Activated T-helper 17 cell treated with anti-CD3 and anti-CD28 coated beads, Interleukin-2, amount 50 U/mL, for 72 hours (primary cell): ENCODE measurements at places on chromosomes 6 and 20. TPM values are rescaled to one million over a fixed set of nuclear protein-coding genes. Genes with fewer than 3 reads are reported as not detected.
A peak's percentile ranks its signal among the peaks of the same experiment; 100 is the strongest.

DNA sequence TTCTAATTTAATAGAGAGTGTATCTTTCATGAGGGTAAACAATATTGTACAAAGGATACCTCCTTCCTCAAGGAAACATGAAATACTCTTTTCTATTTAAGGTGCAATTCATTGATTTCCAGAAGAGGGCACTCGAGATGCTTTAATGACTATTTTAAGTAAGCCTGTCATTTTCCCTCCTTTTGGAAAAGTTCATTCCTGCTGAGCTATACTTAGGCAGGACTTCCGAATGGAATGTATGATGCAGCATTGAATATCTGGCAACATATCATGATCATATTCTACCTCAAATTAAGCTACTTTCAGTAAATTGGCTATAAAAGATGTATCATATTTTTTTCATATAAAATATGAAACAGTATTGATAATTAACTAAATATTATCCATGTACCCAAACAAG lies 5.0 kb downstream of the DST start:
- ATAC-seq, result no peak

Gene TMEM217
- 3.5 TPM for total RNA-seq

Gene GHRH
- not detected for total RNA-seq

- peak; percentile 67 for ATAC-seq
Observed at GRCh38 chr6:21163110-21163837, 430.3 kb upstream of the SOX4 start.

GRCh38 chr20:12255461-12255970 lies 337.8 kb downstream of the BTBD3 start:
- ATAC-seq, result no peak

Gene SOX18
- 0.22 TPM for total RNA-seq

Gene CST1
- not detected for total RNA-seq

DNA sequence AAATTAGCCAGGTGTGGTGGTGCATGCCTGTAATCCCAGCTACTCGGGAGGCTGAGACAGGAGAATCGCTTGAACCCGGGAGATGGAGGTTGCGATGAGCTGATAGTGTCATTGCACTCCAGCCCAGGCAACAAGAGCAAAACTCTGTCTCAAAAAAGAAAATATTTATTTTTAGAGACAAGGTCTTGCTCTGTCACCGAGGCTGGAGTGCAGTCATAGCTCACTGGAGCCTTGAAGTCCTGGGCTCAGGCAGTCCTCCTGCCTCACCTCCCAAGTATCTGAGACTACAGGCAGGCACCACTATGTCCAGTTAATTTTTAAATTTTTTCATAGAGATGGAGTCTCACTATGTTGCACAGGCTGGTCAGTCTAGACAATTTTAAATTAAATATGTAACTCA lies 16.2 kb upstream of the CEBPB start:
- ATAC-seq, result no peak

Gene GSTA2
- total RNA-seq, result not detected

GRCh38 chr6:85396159-85396808 lies 53.6 kb upstream of the NT5E start:
- ATAC-seq, result no peak

Gene SLC35F1
- 0.16 TPM for total RNA-seq

DNA sequence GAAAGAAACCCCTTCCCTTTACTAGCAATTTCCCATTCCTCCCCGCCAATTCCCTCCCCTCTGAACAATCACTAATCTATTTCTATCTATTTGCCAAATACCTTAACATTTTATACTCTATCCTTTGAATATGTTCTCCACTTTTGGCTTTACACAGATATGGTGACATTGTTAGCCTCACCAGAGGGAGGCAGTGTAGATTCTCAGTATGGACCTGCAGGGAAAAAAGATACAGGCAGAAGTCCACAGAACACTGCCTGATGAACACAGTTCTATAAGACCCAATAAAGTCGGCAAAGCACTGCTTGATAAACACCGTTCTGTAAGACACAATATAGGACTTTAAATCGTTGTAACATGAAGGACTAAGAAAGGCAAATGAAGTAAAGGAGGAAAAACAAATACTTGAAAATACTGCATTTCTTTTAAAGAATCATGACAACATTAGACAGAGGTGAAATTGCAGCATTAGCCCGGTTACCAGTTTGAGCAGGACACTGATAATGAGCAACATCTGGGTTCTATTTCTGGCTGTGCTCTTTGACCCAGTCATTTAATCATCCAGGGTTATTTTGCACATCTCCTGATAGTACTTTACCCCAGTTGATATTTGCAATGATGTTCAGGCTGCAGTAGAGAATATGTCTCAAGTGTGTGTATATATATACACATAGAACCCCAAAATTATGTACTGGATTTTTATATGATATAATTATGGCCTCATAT lies 296.8 kb downstream of the UTRN start:
- no peak for ATAC-seq

GRCh38 chr6:154241581-154241980 lies 115.0 kb downstream of the IPCEF1 start:
- ATAC-seq, result no peak

Gene REM1
- not detected for total RNA-seq

GRCh38 chr20:23795526-23795925 lies 31.0 kb downstream of the CST2 start:
- ATAC-seq, result no peak

Gene SAPCD1
- total RNA-seq, result 18.9 TPM

DNA sequence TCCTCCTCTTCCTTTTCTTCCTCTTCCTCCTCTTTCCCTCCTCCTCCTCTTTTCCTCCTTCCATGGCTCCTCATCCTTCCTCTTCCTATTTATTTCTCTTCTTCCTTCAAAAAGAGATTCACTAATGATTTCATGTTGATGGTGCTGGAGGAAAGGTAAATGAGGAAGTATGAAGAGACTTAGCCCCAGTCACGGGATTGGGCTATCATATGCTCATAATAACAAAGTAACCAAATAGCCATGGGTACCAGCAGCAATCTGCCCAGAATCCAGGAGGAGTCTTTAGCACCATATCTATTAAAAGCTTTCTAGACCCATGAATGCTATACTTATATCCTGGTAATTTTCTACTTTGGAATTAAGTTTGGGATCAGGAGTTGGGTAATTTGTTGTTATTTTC lies 910.9 kb upstream of the MAP3K7 start:
- ATAC-seq, result no peak

DNA sequence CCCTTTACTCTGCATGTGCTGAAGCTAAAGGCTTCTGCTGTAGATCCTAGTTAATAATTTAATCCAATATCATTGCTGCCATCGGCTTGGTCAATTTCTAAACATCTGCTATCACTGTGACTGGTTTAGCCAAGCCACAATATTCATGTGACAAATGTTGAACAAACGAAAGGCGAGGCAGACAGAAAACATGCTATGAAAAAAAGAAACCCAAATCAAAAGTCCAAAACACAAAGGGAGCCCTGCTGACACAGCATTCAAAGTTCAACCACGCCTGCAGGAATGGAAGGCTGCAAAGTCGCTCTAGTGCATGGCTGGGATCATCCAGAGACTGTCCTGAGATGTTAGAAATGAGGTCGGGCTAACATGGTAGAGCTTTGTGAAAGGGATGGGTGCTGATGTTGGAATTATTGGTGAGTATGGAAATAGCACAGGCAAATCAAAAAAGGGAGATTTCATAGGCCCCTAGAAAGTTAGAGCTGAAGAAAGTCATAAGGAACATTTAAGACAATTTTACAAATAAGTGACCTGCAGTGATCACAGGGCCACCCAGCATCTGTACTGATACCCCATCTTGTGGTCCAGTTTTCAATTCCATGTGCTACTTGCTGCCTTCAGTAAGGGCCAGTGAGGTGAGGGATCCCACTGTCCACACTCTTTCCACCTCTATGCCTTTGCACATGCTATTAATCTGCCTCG lies 8.8 kb upstream of the NHSL1 start:
- ATAC-seq, result no peak

Gene MRAP2
- not detected for total RNA-seq

DNA sequence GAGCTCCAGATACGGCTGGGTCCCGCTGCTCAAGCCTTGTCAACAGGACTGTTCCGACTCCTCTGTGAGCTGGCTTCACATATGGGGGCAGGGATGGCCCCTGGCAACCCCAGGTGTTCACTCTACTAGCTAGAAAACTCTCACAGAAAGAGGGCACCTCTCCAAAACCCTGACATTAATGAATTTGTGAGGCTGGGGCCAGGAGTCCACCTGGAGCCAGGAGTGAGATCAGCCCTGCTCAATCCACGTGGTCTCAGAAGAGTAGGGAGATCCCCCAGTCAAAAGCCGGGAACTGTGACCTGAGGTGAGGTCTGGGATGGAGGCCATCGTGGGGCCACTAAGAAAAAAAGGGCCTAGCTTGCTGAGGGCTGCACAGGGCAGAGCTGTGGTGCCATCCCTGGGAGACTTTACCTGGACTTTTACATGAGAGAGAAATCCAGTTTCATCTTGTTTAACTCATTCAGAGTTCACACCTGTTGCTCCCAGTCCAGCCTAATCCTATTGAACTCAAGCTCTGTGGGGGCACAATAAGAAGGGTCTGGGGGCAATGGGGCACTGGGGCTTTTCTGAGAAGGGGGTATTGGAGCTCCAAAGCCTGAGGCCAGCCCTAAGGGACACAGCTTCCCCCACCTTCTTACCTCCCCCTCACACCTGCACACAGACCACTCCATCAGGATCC lies 144.3 kb upstream of the MLN start:
- ATAC-seq, result no peak

DNA sequence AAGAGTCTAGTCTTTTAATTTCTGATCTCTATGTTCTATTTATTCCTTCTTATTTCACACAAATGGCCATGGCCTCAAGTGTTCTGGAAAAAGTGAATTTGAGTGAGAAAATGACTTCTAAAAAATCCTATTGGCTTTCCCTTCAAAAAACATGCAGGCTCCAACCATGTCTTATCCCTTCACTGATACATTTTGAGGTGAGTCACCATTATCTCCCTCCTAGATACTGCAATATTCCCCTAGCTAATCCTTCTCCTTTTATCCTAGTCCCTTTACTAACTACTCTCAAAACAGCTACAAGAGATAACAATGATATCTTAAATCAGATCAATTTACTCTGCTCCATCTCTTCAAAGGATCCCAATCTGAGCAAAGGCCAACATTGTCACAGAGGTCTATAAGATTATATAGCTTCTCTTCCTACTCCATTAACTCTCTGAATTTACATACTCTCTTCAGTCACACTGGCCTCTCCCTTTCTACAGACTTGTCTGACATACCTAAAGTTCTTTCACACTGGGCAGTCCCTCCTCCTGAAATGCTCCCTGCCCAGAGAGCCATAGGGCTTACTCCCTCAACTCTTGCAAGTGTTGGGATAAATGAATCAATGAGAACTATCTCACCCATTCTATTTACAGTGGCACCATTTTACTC lies 129.2 kb downstream of the TENT5A start:
- no peak for ATAC-seq

GRCh38 chr6:139763468-139764210 lies 389.2 kb upstream of the CITED2 start:
- ATAC-seq, result no peak

DNA sequence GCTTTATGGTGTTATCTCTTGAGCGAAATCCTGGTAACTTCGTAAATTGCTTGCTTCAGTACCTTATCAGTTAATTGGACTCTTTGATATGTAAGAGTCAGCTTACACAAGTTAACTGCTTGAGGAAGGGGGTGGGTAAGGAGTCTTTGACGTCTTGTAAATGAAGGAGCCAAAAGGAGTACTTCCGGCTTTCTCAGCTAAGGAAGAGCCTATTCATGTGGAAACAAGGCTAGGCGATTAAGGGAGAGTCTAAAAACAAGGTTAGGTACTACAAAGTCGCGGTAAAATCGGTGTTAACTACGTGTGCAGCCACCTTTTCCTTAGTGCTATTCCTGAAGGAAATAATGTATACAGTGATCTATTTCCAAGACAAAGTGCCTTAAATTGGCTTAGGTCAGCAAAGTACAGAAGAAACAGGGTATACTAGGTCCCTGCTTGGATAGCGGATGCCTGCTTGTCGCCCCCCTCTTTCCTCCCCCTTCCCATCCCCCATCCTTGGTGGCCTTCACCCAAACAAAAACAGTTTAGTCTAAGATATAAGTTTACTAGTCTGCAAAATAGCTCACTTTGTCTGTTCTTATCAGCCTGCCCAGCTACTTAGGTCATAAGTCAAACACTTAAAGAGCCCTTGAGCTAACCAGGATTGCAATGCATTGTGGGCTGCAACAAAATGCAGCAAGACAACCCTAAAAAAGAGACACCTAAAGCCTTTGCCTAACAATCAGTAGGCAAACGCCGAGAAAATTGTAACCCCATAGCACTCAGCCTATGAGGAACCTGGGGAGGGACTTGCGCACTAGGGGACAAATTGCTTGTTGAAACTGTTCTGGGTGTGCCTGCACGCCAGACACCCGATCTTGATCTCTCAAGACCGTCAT lies 147.3 kb downstream of the TRIM27 start:
- no peak for ATAC-seq

DNA sequence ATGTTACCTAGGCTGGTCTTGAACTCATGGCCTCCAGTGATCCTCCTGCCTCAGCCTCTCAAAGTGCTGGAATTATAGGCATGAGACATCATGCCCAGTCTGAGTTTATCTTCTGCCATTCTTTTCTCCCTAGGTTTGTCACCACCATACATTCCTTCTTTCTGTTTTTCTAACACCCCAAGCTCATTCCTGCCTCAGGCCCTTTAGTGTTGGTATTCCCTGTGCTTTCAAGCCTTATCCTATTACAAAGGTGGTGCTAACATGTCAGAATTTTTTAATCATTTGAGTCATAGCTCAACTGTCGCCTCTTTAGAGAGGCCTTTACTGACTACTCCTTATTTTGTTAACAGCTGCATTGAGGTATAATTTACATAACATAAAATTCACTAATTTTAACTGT lies 221.1 kb upstream of the PRSS16 start:
- no peak for ATAC-seq

DNA sequence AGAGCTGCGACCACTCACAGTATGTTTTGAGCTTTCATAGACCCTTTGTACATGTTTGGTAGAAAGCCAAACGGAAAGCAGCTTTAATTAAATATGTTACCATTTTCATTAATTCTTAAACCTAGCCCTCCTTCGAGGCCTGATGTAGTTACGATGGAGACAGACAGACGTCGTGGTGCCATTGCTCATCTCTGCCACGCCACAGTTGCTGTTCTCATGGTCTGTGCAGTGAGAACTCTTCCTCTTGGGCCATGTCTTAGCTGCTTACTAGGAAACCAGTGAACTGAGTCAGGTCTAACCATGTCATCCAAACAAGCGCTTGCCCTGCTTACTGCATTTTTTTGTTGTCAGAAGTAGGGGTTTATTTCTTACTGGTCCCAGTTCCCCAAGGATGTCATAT lies 62.8 kb downstream of the SNX9 start:
- ATAC-seq, result peak; percentile 84

GRCh38 chr6:40681622-40682021 lies 94.5 kb upstream of the LRFN2 start:
- no peak for ATAC-seq

Gene HLA-DRA
- 170 TPM for total RNA-seq

- no peak for ATAC-seq
Observed at GRCh38 chr6:122098201-122098678, 301.2 kb upstream of the HSF2 start.

DNA sequence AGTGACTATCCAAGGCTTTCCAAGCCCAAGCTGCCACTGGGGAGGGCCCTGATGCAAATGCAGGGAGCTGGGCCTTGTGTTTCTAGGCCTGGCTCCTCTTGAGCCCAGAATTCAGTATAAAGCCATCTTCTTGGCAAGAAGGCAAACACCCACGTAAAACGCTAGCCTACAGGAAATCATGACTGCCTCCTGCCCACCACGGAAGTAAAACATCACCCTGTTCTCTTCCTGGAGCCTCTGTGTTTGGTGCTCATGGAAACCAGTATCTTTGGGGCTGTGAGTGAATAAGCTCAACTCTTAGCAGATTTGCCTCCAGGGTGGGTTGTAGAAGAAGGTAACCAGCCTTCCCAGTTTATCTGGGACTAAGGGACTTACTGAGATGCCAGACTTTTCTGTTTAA lies 271.0 kb downstream of the ZNF217 start:
- ATAC-seq, result peak; percentile 75

- no peak for ATAC-seq
Observed at GRCh38 chr6:57303931-57304681, 13.3 kb upstream of the PRIM2 start.
